ENCODE measurements at places on chromosomes 6 and 20.

- DNase-seq = no peak
Measured at GRCh38 chr6:170434821-170435155, 118.3 kb downstream of the PSMB1 start.

GRCh38 chr20:63141531-63141930, 74.4 kb downstream of the YTHDF1 start:
- DNase-seq = no peak

DNA sequence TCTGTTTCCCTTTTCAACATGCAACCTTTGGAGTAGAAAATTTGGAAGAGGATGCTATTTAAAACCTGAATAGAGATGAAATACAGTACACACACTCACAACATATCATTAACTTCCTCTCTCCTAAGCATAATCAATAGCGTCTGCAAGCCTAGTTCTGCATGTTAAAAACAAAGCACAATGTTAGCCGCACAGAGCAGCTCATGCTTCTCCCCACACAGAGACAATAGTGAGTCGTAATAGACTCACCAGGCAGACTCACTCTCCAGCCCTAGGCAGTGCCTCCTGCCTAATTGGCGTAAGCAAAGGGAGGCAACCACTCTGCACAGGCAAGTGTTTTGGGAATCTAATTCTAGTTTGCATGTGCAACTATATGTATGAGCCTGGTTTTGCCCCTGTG, 45.8 kb upstream of the ARID1B start:
- DNase-seq = no peak

DNA sequence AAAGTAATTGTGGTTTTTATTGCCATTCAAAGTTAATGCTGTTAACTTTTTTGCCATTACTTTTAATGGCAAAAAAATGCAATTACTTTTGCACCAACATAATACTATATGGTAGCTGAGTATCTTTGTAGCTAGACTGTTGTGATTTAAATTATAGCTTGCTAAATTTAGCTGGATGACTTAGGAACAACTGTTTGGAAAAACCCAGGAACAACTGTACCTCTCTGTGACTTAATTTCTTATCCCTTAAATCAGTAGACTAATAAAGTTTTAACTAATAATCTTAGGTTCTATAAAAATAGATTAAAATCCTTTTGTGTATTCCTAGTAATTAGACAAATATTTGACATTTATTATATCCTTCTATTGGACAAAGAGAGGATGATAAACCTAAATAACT, 268.2 kb downstream of the TENT5A start:
- no peak for DNase-seq
